Tongue (tissue), 3 donors: ENCODE measurements at places on chromosomes 7 and 10.

DNA sequence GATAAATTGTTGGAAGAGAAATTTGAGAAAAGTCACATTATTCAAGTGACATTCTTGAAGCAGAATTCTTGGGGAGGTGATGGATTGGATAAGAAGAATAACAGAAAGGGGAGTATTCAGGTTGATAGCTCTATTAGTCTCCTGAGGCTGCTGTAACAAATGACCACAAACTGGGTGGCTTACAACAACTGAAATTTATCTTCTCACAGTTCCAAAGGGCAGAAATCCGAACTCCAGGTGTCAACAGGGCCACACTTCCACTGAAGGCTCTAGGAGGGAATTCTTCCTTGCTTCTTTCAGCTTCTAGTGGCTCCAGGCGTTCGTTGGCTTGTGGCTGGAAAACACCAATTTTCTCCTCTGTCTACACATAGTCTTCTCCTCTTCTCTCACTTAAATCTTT is 99.8 kb downstream of the TES start:
- no peak for DNase-seq

- no peak for DNase-seq
Observed at GRCh38 chr10:71426058-71426605, 29.4 kb downstream of the CDH23 start.

- DNase-seq, result no peak
Observed at GRCh38 chr10:62457598-62457997, 83.4 kb downstream of the ZNF365 start.

GRCh38 chr10:78416031-78417011 is 382.7 kb downstream of the RPS24 start:
- DNase-seq, result no peak

- DNase-seq, result no peak
Observed at GRCh38 chr7:129073204-129073603, 18.3 kb upstream of the TNPO3 start.

DNA sequence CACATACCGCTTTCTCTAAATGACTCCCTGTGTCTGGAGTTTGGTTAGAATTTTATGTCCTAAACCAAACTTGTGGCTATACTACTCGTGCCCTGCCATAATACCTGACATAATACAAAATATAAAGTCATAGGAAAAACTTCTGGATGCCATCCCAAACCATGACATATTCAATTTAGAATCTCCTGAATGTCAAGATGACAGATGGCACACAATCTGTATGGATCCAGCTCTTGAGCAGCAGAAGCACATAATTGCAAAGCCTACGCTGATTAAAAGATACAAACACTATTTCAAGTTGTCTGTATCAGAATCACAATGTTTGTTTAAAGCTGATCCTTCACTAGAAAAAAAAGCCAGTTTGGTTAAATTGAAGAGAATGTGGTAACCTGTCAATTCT is 22.4 kb upstream of the CDC14C start:
- DNase-seq, result no peak

DNA sequence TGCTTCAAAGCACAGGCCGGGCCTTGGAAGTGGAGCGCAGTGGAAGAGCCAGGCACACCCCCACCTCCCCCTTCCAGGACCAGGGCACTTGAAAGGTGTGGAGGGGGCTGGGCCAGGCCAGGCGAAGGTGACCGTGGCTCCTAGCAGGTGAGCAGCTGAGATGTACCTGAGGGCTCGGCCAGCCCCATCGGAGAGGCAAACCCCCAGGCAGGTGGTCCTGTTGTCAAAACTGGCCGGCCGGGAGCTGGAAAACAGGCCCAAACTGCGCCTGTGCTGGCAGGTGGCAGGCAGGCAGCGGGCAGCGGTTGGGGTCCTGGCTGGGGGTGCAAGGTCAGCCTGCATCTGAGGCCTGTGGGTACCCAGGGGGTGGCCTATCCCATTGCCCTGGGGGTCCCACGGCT is 96.4 kb upstream of the DNAAF5 start:
- no peak for DNase-seq

DNA sequence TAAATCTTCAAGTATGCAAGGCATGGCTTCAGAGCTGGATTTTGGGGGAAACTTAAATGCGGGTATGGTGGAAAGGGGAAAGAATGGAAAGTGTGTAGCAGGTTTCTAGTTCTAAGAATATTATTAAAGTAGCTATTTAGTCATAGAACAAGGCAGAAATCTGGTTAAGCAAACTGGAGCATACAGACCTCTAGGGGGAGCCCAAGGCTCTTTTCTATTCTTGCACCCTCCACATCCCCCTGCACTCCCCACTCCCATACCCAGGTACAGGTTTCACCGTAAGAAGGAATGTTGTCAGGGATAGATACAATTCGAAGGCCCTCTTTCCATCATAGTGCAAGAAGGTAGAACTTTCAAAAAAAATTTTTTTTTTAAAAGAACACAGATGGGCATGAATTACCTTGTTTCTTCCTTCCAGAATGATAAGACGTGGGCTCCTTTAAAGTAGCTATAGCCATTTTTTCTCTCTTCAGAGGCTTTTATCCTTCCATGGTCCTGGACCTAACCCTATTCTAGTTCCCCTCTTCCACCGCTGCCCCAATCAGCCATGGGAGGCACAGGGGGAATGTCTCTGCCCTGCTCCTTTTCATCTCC is 41.5 kb upstream of the SMIM30 start:
- DNase-seq, result peak; percentile 42

- no peak for DNase-seq
Observed at GRCh38 chr10:113041324-113041723, 91.3 kb downstream of the TCF7L2 start.

DNA sequence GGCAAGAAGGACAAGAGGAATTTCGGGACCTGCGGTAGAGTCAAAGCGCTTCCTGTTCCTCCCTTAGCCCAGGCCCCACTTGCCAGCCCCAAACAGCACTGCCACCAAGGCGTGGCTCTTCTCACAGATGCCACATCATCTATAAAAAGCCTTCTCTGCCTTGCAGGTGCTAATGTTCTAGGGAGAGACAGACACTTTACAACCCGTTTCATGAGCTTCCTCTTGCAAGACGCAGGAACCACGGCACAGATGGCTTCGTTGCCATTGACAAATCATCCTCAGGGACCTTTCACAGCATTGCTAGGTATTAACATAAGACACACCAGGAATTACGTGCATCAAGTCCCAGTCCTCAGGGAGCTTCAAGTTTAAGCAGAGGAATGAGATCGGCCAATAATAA is 180.9 kb downstream of the JCAD start:
- no peak for DNase-seq

DNA sequence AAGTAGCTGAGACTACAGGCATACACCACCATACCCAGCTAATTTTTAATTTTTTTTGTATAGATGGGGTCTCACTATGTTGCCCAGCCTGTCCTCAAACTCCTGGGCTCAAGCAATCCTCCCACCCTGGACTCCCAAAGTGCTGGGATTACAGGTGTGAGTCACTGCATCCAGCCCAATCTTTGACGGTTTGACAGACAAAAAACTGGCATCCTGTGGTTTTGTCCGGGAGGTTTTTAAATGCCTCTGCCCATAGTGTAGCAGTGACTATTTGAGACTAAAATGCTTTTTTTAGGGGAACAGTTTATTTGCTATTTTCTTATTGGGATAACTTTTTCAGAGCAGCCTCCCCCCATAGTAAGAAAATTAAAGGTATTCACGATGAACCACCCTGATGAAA is 523.7 kb upstream of the GALNT17 start:
- DNase-seq, result no peak

GRCh38 chr7:94662548-94662947 is 6.6 kb upstream of the SGCE start:
- no peak for DNase-seq

DNA sequence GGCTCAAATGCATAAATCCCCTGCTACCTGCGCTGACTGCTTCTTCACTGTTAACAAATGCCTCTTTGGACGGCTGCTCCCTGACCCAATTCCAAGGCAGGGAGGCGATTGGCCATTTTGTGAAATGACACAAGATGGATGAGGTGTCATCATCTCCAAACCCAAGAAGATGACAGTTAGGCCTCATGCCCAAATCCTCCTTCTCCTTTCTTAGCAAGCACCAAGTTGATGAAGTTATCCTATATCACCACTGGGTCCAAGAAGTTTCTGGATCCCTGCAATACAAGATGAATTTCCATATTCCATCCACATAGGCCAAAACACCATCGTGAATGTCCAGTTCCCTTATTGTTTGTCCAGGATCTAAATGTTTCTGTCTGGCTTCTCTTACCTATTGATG is 98.5 kb upstream of the RAB11FIP2 start:
- DNase-seq, result peak; percentile 16

GRCh38 chr10:34522546-34522945 is 292.6 kb downstream of the PARD3 start:
- peak; percentile 18 for DNase-seq
